ENCODE measurements at places on chromosomes 1 and 21.

DNA sequence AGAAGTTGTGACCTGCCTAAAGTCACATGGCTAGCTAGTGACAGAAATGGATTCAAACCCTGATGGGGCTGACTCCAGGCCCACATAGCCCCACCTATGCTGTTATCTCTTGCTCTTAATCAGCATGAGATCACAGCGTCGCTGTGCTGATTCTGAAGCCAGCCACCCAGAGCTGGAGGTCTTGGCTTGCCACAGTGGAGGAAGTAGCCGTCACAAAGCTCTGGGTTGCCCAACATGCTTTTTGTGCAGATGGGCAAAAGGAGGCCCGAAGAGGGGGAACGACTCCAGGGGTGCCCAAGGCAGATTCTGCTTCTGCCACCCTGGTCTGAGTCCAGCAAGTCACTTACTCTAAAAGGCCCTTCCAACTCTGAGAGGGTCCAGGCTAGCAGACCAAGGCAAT lies 14.7 kb upstream of the MFSD2A start:
- no peak for DNase-seq

DNA sequence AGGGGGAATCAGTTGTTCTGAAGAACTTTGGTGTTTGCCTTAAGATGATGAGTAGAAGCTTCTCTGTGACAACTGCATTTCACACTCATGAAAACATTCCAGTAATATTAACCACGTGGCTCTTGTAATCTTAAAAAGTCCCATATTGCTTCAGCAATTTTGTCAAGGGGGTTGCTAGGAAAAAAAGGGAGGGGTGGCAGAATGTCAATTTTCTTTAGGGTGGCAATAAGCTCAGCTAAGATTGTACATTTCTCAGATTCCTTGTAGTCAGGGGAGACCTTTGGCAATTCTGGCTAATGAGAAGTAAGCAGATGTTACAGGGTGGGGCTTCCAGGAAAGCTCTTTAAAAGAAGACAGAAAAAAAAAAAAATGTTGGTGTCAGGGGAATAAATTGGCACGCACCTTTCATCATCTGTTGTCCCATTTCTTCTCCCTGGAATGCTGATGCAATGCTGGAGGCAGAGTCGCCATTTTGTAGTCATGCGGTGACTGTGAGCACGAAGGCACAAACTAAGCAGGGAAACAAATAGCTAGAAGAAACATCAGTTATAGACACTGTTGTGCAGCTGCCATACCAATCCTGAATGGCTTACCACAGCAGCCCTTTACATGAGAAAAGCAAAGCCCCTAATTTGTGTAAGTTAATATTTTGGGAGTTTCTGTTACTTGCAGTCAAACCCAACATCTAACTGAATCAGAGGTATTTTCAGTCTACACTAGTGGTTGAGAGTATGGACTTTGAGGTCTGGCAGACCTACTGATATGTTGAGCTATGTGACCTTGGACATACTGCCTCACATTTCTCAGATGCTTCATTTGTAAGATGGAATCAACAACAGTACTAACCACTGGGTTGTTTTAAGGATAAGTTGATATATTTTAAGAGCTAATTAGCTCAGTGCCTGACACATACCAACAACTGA lies 56.1 kb upstream of the MRPS6 start:
- DNase-seq, result no peak

DNA sequence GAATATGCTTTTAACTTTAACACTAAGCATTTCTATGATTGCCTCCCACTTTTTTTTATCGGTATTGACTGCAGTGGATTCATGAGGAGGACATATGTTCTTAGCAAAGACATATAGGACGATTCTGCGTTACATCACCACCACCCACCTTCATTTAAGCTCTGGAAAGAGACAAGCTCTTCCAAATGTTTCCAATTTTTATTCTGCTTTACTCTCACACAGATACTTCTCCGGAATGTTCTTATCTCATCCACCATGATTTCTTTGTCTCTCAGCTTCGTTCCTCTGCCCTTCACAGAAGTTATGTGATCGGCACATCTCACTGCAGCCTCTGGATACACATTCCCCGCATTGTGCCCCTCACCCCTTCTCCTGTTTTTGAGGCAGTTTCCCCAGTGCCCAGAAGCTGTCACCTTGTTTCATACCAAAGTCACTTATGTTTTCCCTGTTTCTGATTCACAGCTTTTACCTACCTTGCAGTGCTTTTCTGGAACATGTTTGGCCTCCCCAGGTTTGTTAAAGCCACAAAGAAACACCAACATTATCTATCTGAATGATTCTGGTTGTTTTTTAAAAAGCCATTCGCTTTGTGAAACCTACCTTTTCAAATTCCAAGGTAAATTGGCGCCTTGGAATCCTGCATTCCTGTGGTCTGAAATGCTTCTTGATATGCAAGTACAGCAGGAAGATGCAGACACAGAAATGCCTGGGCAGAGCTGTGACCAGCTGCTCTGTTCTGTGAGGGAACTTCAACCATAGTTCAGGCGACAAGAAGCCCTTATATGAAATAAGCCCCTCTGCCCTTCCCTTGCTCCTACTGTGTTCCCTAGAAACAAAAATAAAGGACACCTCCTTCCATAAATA lies 1020.2 kb downstream of the TTLL7 start:
- DNase-seq, result no peak

GRCh38 chr1:159274631-159275030 lies 27.5 kb upstream of the FCER1A start:
- no peak for DNase-seq

DNA sequence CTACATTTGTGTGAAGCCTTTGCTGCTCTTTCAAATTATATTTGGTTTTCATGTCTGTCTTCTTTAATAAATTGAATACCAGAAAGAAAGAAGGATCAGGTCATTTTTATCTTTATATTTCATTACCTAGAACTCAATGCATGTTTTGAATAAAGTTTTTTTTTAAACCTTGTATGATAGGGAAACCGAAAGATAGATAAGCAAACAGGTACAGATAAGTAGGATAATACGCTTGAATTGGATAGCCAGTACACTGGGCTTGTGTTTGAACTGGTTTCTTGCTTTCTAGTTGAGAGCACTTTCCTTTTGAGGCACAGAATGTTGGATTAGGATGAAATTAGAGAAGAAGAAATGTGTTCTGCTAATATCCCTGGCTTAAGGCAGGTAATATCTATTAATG lies 46.9 kb downstream of the PKN2 start:
- DNase-seq, result no peak

- DNase-seq, result no peak
Measured at GRCh38 chr1:63724375-63724899, 49.4 kb upstream of the ROR1 start.

- no peak for DNase-seq
Measured at GRCh38 chr1:182598296-182598695, 5.9 kb downstream of the RGS16 start.

GRCh38 chr1:186975220-186975619 lies 146.5 kb downstream of the PLA2G4A start:
- DNase-seq, result no peak

GRCh38 chr1:119266386-119266785 lies 102.2 kb upstream of the HAO2 start:
- no peak for DNase-seq

DNA sequence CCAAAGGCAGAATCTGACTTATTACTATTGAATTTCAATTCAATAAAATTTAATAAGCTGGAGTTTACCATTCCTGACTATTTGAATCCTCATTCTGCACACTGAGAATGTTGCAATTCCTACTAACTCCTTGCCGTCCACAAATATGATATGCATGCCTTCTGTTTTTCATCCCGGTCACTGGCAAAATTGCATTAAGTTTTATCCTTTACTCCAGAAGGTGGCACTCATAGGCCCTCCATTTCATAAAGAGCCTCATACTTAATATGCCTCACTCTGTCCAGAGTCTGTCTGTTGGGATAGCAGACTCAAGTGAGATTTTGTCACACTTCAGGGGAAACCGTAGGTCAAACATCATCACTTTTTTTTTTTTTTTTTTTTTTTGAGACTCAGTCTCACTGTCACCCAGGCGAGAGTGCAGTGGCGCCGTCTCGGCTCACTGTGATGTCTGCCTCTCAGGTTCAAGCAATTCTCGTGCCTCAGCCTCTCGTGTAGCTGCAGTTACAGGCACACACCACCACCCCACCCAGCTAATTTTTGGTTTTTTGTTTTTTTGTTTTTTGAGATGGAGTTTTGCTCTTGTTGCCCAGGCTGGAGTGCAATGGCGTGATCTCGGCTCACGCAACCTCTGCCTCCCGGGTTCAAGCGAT lies 27.3 kb downstream of the F11R start:
- DNase-seq, result no peak

All from C1 segment of cervical spinal cord (tissue), 14 donors.